Small intestine (tissue), 16 donors: ENCODE measurements at places on chromosomes 5 and 9. TPM values are rescaled to one million over a fixed set of nuclear protein-coding genes. Genes with fewer than 3 reads are reported as not detected.

Gene LCN1
- not detected for polyA plus RNA-seq

Gene NRG2
- polyA plus RNA-seq = 0.19 TPM

DNA sequence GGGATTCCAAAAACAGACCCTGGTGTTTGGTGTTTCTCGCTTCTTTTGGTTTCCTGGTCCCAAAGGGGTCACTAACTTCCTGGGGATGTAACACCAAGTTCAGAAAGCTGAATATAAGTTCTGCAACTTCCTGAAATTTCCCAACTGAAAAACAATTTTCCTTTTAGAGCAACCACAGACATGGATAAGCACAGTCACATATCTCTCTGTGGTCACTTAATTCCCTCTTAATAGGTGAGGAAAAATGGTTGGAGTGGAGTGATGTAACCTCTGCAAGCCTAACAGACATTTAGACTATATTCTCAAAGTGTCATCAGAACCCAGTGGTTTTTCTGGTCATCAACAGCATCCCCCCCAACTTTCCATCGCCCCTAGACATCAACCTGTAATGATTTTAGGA is 135.3 kb downstream of the PRELID2 start:
- no peaks in the 10 kb centered on the region for H3K36me3 ChIP-seq
- H3K4me1 ChIP-seq = no peaks in the 10 kb centered on the region
- no peaks in the 10 kb centered on the region for H3K27me3 ChIP-seq

- H3K27me3 ChIP-seq = no peaks in the 10 kb centered on the region
- H3K4me3 ChIP-seq = no peak overlapping the region
- no peaks in the 10 kb centered on the region for H3K36me3 ChIP-seq
- H3K4me1 ChIP-seq = no peaks in the 10 kb centered on the region
Measured at GRCh38 chr5:79059674-79060073, 9.8 kb downstream of the DMGDH start.

Gene ZNF608
- 5.7 TPM for polyA plus RNA-seq

GRCh38 chr9:90860826-90861225 is 59.2 kb downstream of the SYK start:
- peaks cover 20% of the 10 kb centered on the region for H3K36me3 ChIP-seq
- H3K4me3 ChIP-seq = no peak overlapping the region
- no peaks in the 10 kb centered on the region for H3K27me3 ChIP-seq
- no peaks in the 10 kb centered on the region for H3K4me1 ChIP-seq
- DNase-seq = no peak

DNA sequence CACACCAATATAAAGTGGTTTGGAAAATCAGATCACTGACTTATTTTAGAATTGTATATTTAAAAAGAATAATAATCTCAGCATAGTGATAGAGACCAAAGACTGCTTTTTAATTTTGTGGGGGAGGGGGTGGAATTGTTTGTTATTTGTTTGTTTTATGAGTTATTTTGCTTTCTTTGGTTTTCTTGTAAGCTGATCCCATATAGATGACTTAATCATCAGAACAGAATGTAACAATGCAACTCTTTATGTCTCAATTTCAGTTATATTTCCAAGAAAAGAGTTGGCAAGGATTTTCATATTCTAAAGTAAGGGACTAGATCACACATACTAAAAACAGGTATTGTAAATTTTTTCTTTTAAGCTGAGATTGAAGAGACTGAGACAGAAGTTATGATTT is 984.9 kb downstream of the TLE4 start:
- no peak overlapping the region for H3K27ac ChIP-seq
- H3K27me3 ChIP-seq = no peaks in the 10 kb centered on the region
- H3K4me3 ChIP-seq = no peak overlapping the region
- no peaks in the 10 kb centered on the region for H3K4me1 ChIP-seq
- DNase-seq = no peak
- no peaks in the 10 kb centered on the region for H3K36me3 ChIP-seq

- no peak overlapping the region for H3K4me3 ChIP-seq
- no peaks in the 10 kb centered on the region for H3K4me1 ChIP-seq
- H3K27me3 ChIP-seq = no peaks in the 10 kb centered on the region
- DNase-seq = no peak
Measured at GRCh38 chr5:141479776-141480175, 4.0 kb downstream of the PCDHGC3 start.

Gene GRXCR2
- polyA plus RNA-seq = not detected

- no peaks in the 10 kb centered on the region for H3K27me3 ChIP-seq
- H3K4me1 ChIP-seq = no peaks in the 10 kb centered on the region
- peaks cover 5% of the 10 kb centered on the region for H3K36me3 ChIP-seq
- DNase-seq = peak; percentile 59
- H3K27ac ChIP-seq = peak overlapping the region; percentile 64
Measured at GRCh38 chr5:76690704-76691466, 25.0 kb upstream of the F2R start.
